HS-27A (cell line): ENCODE measurements at places on chromosomes 7 and 10.

- DNase-seq = peak; percentile 24
Measured at GRCh38 chr10:102310361-102311024, 65.2 kb downstream of the GBF1 start.

DNA sequence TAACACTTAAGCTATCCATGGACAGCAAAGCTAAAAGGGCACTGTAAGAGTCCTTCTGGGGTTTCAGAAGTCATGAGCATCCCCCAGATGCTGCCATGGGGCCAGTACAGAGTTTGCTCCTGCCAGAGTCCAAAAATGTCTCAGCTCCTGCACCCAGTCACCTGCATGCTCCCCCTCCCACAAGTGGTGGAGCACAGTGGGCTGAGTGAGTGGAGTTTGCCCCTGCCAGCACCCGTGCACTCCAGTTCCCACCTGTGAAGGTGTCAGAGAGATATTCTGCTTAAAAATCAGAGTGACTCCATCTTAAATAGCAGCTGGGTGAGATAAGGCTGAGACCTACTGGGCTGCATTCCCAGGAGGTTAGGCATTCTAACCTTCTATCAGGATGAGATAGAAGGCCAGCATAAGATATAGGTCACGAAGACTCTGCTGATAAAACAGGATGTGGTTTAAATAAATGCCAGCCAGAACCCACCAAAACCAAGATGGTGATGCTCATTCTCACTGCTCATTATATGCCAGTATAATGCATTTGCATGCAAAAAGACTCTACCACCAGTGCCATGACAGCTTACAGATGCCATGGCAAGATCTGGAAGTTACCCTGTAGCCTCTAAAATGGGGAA is 140.1 kb upstream of the ZNF92 start:
- DNase-seq = no peak

GRCh38 chr7:17506095-17506494 is 207.6 kb downstream of the AHR start:
- DNase-seq = no peak

DNA sequence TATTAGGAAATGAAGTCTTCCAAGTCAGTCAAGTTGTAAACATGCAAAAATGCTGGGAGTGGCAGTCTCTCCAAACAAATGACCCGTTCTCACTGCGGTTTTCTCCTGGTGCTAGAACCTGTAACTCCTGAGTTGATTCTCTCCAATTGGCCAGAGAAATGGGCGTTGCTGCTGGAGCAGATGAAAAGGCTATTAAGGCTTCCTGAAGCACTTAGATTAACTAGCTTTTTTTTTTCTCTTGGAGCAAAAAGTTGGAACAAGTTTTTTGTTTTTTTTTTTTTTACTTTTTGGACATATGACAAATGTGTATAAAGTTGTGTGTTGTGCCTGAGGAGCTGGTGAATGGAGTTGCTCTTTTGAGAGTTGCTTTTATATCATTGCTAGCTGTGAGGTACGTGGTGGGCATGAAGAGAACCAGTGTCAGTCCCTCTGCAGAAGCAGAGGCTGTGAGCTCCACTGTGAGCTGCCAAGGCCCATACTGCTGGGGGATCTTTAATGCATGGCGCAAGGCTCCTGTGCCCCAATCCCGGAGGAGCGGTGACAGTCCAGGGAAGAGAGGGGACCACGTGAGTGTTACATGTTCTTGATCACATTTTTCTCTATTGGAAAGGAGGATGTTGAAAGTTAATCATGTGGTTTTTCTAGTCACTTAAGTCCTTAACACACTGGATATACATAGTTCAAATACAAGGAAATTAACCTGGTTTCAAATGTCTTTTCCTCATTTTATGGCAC is 393.6 kb upstream of the GALNT17 start:
- no peak for DNase-seq

DNA sequence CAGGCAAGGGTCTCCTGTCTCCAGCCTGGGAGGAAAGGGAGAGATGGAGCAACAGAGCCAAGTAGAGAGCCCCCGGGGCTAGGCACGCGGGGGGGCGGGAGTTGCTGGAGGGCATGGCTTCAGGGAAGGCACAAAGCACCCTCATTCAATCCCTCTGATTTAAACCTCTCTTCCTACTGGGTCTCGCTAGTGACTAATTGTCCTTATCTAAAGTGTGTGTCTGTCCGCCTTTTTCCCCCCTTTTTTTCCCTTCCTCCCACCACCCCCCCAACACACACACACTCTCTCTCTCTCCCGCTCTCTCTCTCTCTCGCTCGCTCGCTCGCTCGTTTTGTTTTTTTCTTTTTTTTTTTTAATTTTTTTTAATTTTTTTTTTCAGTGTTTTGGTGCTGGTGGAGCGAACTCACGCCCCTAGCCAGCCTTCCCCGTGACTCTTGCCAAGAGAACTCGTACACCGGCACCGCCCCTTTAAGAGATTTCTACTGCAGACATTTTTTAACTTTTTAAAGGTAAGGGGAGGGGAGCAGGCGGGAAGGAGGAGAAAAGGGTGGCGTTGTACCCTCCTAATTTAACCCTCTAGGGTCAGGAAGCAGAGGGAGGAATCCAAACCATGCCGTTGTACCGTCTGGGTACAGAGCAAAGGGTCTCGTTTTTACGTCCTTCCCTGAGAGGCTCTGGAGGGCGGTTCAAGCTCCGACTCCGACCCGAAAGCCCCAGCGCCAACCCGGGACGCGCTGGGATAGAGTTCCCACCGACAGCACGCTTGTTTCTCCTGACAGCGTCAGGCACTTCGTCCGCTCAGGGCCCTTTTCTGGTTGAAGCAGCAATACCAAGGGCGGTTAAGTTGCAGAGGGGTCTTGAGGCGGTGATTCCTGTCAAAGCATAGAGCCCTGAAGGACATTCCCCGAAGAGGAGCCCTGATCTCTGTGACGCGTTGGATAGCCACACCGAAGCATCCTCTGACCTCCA is at the start of gene HPSE2:
Gene HPSE2, minus strand, starts transcription at position 195 of the 969 bp plus-strand sequence.
- no peak for DNase-seq

GRCh38 chr7:100190048-100190711 is 12.5 kb downstream of the STAG3 start:
- DNase-seq = no peak

DNA sequence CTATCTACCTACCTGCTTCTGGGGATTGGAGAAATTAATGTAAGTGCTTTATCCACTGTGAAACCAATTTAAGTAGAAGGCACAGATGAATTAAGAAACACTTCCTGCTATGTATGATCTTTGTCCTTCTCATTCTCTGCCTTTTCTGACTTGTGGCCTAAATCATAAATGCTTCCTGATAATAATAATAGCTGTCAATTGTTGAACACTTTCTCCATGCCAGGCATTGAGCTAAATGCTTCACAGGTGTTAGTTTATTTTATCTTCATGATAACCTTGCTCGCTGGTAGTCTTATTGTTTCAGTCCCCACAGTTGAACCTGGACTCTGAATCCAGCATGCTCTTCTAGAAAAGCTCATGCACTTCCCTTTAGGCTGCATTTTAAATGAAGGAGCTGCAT is 75.4 kb downstream of the CHN2 start:
- DNase-seq = no peak

- no peak for DNase-seq
Measured at GRCh38 chr7:117828825-117829224, 44.4 kb downstream of the CTTNBP2 start.

DNA sequence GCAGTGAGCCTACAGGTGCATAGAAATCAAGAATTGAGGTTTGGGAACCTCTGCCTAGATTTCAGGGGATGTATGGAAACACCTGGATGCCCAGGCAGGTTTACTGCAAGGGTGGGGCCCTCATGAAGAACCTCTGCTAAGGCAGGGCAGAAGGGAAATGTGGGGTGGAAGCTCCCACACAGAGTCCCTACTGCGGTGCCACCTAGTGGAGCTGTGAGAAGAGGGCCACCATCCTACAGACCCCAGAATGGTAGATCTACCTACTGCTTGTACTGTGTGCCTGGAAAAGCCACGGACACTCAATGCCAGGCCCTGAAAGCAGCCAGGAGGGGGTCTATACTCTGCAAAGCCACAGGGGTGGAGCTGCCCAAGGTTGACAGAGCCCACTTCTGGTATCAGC is 533.5 kb downstream of the GPAM start:
- DNase-seq = no peak
